ENCODE measurements at places on chromosomes 12 and 14.

GRCh38 chr14:64186231-64187129 is 107.7 kb downstream of the ESR2 start:
- H3K36me3 ChIP-seq: no peaks in the 10 kb centered on the region
- H3K27ac ChIP-seq: no peak overlapping the region
- no peaks in the 10 kb centered on the region for H3K27me3 ChIP-seq
- no peaks in the 10 kb centered on the region for H3K4me1 ChIP-seq
- no peak for DNase-seq

- H3K4me1 ChIP-seq: no peaks in the 10 kb centered on the region
- no peak for DNase-seq
- H3K27me3 ChIP-seq: no peaks in the 10 kb centered on the region
- no peak overlapping the region for H3K27ac ChIP-seq
- no peaks in the 10 kb centered on the region for H3K36me3 ChIP-seq
- no peak overlapping the region for H3K4me3 ChIP-seq
These were observed 118.8 kb upstream of the PARP11 start for GRCh38 chr12:3991798-3992580.

- H3K4me3 ChIP-seq: no peak overlapping the region
- H3K36me3 ChIP-seq: no peaks in the 10 kb centered on the region
- DNase-seq: no peak
- no peak overlapping the region for H3K27ac ChIP-seq
- H3K27me3 ChIP-seq: no peaks in the 10 kb centered on the region
- H3K4me1 ChIP-seq: peaks cover 1% of the 10 kb centered on the region
These were observed 8.3 kb downstream of the COL2A1 start for GRCh38 chr12:47995981-47996401.

GRCh38 chr14:99996951-99997571 is 68.2 kb upstream of the EVL start:
- no peaks in the 10 kb centered on the region for H3K4me1 ChIP-seq
- no peak overlapping the region for H3K27ac ChIP-seq
- no peaks in the 10 kb centered on the region for H3K36me3 ChIP-seq
- no peak for DNase-seq
- no peaks in the 10 kb centered on the region for H3K27me3 ChIP-seq

- H3K36me3 ChIP-seq: peaks cover 6% of the 10 kb centered on the region
- H3K4me3 ChIP-seq: peak overlapping the region; percentile 26
- H3K4me1 ChIP-seq: no peaks in the 10 kb centered on the region
- H3K27ac ChIP-seq: peak overlapping the region; percentile 63
These were observed 9.2 kb upstream of the GOLGA3 start for GRCh38 chr12:132837693-132838409.

- H3K27ac ChIP-seq: no peak overlapping the region
- H3K36me3 ChIP-seq: no peaks in the 10 kb centered on the region
- H3K4me1 ChIP-seq: no peaks in the 10 kb centered on the region
- no peak for DNase-seq
- H3K27me3 ChIP-seq: no peaks in the 10 kb centered on the region
These were observed 68.9 kb downstream of the FSCB start for GRCh38 chr14:44438221-44438620.

GRCh38 chr12:123559468-123559867 is 24.9 kb upstream of the TMED2 start:
- no peaks in the 10 kb centered on the region for H3K36me3 ChIP-seq
- H3K4me3 ChIP-seq: no peak overlapping the region
- H3K27me3 ChIP-seq: no peaks in the 10 kb centered on the region
- H3K4me1 ChIP-seq: no peaks in the 10 kb centered on the region
- DNase-seq: no peak

GRCh38 chr12:93614917-93615596 is 42.6 kb downstream of the SOCS2 start:
- no peak for DNase-seq
- no peaks in the 10 kb centered on the region for H3K27me3 ChIP-seq
- no peaks in the 10 kb centered on the region for H3K36me3 ChIP-seq

DNA sequence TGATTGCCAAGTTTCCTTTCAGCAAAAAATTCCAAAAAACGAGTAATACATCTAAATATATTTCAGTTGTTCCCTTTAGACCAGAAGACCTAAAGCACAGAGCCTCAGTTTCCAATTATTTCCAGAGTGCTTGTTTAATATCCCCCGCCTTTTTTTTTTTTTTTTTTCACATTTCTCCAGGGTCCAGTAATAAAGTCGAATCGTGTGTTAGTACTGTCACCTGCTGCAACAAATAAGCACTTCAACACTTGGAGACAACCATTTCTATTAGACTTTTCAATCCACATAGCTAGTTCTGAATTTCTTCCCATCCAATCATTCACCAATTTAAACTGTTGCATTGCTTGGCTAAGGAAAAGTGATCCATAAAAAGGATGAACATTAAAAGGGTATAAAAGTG is 13.6 kb downstream of the PDE6H start:
- DNase-seq: no peak
- H3K4me3 ChIP-seq: no peak overlapping the region
- H3K27me3 ChIP-seq: no peaks in the 10 kb centered on the region
- no peaks in the 10 kb centered on the region for H3K4me1 ChIP-seq

DNA sequence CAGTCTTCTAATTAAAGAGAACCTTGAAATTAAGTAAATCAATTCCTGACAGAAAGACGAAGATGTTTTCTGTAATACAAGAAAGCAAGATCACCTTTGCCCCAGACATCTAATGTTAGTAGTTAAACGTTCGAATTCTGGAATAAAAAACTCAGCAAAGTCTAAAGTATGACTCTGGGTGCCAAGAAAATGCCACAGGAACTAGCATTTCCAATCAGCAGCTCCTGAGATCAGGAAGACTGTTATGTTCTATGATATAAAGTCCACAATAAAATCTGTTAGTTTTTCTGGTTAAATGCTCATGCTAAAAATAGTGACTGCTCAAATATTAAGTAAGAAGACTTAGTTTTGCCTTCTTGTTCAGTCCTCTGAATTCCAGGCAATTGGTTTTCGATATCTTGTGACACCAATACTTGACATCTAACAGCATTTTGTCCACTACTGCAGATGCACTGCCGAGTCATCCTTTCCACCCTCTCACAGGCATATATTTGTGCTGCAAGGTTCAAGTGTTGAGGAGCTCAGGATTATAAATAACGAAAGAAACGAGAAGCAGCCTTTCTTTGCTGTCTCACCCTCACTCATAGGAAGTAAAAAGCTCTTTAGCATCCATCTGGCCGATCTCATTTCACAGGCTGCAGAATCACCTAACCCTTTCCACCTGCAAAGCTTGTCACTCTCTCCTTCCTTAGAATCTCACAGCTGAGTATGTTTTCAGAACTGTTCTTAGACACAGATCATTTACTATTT is 32.0 kb downstream of the SSH1 start:
- DNase-seq: no peak
- H3K36me3 ChIP-seq: no peaks in the 10 kb centered on the region
- H3K27me3 ChIP-seq: no peaks in the 10 kb centered on the region

GRCh38 chr12:21330682-21331253 is 3.9 kb downstream of the SLCO1A2 start:
- no peaks in the 10 kb centered on the region for H3K36me3 ChIP-seq
- no peak for DNase-seq
- no peak overlapping the region for H3K4me3 ChIP-seq

GRCh38 chr12:55982319-55982936 is 8.6 kb downstream of the RAB5B start:
- H3K4me1 ChIP-seq: no peaks in the 10 kb centered on the region
- no peak for DNase-seq
- no peak overlapping the region for H3K4me3 ChIP-seq
- H3K36me3 ChIP-seq: no peaks in the 10 kb centered on the region

GRCh38 chr12:86721713-86722397 is 465.7 kb upstream of the MGAT4C start:
- no peak overlapping the region for H3K27ac ChIP-seq
- no peaks in the 10 kb centered on the region for H3K36me3 ChIP-seq
- no peaks in the 10 kb centered on the region for H3K27me3 ChIP-seq
- no peaks in the 10 kb centered on the region for H3K4me1 ChIP-seq

DNA sequence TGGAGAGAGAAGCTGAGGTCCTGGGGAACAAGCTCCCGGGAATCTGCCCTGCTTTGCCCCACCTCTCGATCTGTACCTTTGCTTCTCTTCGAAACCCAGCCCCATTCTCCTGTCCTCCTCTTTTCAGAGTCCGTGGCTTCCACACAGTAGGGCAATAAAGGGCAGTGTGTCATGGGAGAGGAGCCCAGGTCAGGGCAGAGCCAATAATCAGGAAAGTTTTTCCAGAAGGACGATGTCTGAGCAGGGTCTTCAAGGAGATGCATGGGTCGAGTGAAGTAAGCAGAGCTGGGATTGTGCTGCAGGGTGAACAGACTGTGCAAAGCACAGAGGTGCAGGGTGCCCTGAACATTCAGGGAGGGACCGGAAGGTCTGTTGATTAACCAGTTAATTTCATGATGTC is 22.1 kb upstream of the SERPINA4 start:
- H3K4me3 ChIP-seq: no peak overlapping the region
- H3K4me1 ChIP-seq: no peaks in the 10 kb centered on the region
- H3K27me3 ChIP-seq: no peaks in the 10 kb centered on the region

DNA sequence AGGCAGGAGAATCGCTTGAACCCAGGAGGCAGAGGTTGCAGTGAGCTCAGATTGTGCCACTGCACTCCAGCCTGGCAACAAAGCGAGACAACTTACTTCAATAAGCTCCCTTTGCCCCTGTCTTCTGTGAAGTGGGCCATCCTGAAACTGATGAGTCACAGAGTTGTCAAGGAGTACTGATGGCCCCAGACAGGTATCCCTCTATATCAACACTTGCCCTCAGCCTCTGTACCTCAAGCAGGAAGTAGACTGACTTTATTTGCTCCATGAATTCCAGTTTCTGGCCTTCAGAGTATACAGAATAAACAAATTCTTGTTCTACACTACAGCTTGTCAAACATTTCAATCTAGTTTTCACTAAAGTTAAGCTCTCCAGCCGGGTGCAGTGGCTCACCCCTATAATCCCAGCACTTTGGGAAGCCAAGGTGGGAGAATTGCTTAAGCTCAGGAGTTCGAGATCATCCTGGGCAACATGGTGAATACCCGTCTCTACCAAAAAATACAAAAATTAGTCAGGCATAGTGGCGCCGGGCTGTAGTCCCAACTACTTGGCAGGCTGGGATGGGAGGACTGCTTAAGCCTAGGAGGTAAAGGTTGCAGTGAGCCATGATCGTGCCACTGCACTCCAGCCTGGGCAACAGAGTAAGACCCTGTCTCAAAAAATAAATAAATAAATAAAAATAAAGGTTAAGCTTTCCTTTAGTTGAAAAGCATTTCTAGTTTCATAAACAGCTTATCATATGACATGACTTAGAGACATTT is 16.4 kb upstream of the LRP10 start:
- H3K27ac ChIP-seq: no peak overlapping the region
- peak; percentile 14 for DNase-seq
- no peak overlapping the region for H3K4me3 ChIP-seq
- peaks cover 21% of the 10 kb centered on the region for H3K4me1 ChIP-seq

- no peak for DNase-seq
- H3K36me3 ChIP-seq: no peaks in the 10 kb centered on the region
- H3K4me1 ChIP-seq: no peaks in the 10 kb centered on the region
- H3K4me3 ChIP-seq: no peak overlapping the region
- no peak overlapping the region for H3K27ac ChIP-seq
- H3K27me3 ChIP-seq: no peaks in the 10 kb centered on the region
These were observed 10.9 kb upstream of the PIK3C2G start for GRCh38 chr12:18250313-18250916.

- DNase-seq: no peak
- no peaks in the 10 kb centered on the region for H3K36me3 ChIP-seq
- no peaks in the 10 kb centered on the region for H3K27me3 ChIP-seq
- no peaks in the 10 kb centered on the region for H3K4me1 ChIP-seq
- no peak overlapping the region for H3K27ac ChIP-seq
These were observed 4.3 kb downstream of the GOLT1B start for GRCh38 chr12:21505888-21506287.

DNA sequence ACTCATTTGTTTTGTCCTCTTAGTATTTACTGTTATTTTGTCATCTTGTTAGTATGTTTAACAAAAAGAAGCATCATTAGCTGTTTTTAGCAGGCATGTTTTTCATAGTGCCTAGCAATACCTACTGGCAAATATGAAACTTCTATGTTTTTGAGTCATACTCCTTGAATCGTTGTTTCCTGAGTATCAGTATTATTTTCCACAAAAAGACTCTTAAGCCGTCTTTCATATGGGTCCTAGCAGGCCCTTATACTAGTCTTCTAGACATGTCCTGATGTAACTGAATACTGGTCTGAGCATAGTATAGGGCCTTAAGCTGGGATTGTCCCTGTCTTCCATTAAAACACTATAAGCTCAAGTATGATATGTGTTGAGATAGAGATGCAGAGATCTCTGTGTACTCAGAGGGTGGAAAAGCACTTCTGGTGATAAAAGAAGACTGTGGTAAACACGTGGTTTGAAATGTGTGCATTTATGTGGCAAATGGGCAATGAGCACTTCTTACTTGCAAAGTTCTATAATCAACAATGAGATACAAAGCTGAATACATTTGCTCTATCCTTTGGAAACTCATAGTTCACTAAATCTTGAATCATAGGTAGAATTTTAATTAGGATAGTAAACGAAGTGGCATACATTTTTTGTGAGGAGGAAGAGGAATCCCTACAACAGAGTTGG is 348.8 kb downstream of the PDZRN4 start:
- no peaks in the 10 kb centered on the region for H3K27me3 ChIP-seq
- DNase-seq: no peak
- no peaks in the 10 kb centered on the region for H3K4me1 ChIP-seq
- H3K27ac ChIP-seq: no peak overlapping the region
- H3K36me3 ChIP-seq: no peaks in the 10 kb centered on the region

- peak overlapping the region; percentile 98 for H3K27ac ChIP-seq
- no peaks in the 10 kb centered on the region for H3K27me3 ChIP-seq
- H3K36me3 ChIP-seq: no peaks in the 10 kb centered on the region
These were observed 1.7 kb downstream of the TNFRSF1A start for GRCh38 chr12:6340032-6340638.

Measured in breast epithelium (tissue), 4 donors.